Brain pericyte (primary cell): ENCODE measurements at places on chromosomes 11 and 22.

DNA sequence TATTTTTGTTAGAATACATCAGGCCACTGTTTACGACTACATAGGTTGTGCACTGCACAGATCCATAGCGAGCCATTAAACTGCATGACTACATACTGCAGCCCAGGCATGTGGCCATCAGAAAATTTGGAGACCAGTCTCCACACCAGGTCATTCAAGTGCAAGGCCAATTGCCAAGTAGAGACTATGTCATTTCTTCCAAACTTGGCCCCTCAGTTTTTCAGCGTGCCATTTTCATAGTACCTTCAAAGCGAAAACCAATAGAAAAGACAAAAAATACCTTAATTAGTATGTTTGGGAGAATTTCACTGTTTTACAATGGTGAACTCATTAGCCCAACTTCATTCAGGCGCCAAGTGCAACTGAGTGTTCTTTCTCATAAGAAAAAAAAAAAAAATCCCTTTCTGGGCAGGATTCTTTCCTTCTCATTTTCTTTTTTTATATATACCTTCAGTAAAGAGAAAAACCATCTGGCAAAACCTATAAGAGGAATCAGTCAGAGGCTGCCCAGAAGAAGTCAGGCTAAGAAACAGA is 30.4 kb downstream of the PAMR1 start:
- DNase-seq = no peak

- no peak for DNase-seq
Observed at GRCh38 chr11:122342089-122342744, 226.2 kb upstream of the BLID start.

- no peak for DNase-seq
Observed at GRCh38 chr11:65084598-65085375, 765 bp downstream of the ZFPL1 start.

DNA sequence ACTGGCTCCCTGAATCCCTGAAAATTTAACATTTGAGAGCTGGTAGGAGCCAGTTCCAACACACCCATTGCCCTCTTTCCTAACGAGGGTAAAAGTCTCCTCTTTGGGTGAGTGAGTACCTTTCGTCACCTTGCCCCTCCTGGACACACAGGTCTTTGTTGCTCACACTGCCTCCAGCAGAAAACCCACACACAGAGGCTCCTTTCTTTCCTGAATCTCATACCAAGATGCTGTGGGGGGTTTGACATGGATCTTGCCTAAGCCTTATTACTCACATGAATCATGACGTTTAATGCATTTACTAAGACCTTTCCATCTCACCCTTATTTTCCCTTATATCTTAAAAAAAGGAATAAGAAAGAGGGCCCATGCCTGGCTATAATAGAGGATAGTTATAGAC is 53.0 kb downstream of the PARVA start:
- DNase-seq = no peak

- DNase-seq = no peak
Observed at GRCh38 chr11:29217901-29218300, 798.9 kb downstream of the KCNA4 start.

- peak; percentile 67 for DNase-seq
Observed at GRCh38 chr22:37817705-37818408, 5.3 kb upstream of the GALR3 start.

- no peak for DNase-seq
Observed at GRCh38 chr11:14234446-14234845, 124.5 kb downstream of the RRAS2 start.

DNA sequence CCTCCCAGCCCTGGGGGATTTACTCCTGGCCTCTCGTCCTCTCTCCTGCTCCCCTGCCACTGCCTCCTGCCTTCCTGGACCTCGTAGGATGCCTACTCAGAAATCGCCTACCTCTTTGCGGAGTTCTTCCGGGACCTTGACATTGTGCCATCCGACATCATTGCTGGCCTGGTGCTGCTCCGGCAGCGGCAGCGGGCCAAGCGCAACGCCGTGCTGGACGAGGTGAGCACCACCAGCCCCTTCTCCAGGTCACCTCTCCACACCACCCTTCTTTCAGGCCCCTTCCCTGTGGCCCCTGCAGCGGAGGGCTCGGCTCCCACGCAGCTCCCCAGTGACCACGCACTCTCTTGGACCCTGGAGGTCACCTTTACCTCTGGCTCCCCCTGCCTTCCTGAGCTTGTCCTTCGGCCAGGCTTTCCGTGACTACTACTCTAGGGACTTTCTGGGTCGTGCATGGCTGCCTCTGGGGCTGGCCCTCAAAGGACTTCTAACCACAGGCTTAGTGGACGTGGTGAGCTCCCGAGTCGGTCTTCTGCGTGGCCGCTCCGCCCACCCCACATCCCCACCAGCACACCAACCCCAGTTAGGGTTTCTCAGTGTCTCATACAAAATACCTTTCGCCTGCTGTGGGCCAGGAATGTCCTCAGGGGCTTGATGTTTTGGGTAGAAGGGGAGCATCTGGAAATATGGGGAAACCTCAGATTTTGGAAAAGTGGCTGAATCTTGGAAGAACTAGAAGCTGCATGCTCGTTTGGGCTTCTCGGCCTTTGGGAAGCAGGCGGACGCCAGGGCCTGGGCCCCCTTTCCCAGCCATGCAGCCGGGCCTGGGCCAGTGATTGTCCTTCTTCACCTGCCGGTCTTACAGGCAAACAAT is 24.1 kb upstream of the MYRF start:
- no peak for DNase-seq

DNA sequence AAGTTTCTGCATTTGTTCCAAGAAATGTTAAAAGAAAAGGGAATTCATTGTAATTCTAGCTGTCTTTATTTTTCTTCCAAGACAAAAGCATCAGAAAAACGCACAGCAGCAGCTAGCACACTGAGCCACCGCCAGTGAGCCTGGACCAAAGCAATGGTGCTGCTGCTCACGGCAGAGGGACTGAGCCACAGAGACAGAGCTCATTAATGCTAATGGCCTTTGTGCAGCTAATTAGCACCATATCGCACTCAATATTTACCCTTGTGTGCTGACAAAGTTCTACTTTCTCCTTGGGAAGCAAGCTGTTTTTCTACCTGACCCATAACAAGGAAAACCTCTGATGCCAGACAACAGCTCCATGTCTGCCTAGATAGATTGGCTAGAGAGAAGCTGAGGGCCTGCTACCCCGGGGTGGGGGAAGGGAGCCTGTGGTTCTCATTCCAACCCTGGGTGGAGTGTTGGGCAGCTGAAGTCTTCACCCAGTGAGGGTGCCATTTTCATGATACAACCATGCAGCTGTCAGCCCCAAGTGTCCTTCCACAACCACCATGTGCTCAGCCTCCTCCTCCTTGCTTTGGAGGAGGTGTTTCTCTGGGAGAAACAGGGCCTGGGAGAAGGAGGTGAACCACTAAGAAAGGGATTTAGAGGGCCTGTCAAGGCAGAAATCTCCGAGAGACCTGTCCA is 131.1 kb upstream of the NCAM1 start:
- no peak for DNase-seq

DNA sequence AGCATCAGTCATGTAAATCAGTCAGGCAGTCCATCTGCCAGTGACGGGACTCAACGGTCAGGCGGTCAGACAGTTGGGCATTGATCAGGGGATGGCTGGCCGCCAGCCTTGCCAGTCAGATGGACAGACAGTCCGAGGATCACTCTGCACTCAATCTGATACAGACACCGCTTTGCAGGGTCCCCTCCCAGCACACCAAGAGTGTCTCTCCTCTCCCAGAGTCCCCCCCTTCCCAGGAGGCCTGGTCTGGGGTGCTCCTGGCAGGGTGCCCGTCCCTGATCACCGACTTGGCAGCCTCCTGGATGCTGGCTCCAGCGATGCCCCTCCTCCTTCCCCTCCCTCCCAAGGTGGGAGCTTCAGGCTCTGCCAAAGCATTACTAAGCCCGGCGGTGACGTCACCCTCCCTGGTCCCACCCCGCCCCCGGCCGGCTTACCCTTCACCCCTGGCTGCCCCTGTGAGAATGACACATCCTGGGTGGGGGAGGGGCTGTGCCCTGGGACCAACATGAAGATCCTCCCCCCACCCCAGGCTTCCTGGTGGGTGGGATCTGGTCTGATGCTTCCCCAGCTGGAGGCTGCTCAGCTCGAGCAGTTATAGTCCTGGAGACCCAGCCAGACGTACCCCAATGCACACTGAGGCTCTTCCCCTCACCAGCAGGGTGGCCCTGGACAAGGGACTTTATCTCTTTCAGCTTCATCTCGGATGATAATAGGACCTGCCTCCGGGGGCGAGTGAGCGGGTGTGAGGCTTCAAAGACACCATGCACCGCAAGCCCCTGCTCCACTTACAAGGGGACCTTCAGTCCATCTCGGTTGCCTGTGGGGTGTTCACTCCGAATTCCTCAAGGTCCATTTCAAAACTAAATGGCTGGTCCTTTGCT is 69.2 kb downstream of the CD82 start:
- DNase-seq = peak; percentile 29

DNA sequence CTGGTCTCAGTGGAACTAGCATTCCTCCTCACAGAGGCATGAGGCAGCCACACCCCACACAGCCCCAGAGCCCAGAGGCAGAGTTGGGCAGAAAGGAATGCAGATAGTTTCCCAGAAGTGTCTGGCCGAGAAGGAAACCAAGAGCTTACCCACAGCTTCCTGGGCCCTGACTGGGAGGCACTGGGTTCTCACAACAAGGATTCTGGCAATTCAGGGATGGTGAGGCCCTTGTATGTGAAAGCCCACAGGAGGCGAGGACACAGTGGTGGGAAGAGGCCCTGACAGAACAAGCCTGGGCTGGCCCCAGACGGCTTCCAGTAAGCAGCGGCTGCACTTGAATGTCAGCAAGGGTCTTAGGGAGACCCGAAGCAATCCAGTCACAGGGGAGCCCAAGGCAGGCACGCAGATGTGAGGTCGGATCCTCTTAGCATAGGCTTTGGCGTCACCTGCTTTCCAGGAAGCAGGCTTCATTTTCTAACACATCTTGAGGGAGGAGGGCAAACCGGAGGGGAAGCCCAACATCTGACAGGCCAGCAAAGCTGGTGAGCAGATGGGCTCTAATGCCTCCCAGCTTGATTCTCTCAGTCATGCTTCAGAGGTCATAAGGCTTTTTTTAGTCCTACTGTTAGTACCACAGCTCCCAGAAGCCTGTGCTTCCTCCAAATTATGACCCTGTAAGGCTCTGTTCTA is 78.3 kb upstream of the AKIP1 start:
- DNase-seq = peak; percentile 73

DNA sequence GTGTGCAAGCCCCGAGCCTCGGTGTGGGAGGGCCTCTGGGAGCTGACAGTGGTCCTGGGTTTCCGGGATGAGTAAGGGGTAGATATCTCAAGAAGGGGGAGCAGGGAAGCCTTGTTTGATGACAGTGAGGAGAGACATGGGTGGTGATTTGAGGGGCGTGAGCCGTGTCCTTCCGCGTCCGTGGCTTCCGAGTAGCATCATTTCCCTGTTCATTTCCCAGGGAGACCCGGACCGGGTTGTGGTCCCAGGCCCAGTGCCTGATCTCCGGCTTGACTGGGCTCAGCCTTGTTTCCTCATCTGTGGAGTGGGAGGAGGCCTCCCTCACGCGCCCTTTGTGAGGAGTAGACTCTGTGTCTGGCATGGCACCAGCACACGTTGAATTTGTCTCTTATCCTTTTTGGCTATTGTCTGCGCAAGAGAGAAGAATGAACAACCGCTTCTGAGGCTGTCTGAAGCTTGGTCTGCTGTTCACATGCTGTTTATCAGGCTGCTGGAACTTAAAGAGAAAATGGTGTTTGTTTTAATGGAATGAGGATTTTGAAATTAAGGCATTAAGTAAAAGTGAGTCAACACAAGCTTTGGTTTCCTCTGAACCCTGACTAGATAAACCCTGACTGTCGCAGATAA is 348.5 kb downstream of the TBC1D22A start:
- no peak for DNase-seq

DNA sequence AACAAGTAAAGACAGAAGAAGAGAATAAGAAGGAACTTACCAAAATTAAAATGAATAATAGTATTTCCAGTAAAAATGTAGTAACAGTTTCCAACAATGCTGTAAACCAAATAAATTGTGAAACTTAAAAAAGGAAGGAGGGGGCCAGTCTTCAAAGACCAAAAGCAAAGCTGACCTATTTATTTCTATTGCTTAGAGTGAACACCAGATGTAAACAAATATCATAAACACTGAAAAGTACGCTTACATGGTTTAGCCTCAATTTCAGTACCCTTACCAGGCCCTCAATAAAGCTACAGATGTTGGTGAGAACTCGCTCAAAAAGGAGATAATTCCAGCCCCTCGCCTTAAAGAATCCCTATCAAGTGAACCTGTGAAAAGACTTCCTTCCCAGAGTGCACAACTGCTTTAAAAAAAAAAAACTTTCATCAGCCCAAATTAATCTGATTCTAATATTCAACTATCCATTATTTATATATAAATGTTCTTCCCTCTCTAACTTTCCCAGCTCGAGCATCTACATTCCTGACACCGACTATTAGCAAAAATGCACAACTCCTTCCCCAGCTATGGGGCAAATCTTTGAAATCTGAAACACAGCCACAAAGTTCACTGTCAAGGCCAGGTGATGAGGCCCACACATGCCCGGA is 2.4 kb downstream of the PHF21A start:
- no peak for DNase-seq

GRCh38 chr22:35555483-35555890 is 14.9 kb downstream of the RASD2 start:
- DNase-seq = no peak

DNA sequence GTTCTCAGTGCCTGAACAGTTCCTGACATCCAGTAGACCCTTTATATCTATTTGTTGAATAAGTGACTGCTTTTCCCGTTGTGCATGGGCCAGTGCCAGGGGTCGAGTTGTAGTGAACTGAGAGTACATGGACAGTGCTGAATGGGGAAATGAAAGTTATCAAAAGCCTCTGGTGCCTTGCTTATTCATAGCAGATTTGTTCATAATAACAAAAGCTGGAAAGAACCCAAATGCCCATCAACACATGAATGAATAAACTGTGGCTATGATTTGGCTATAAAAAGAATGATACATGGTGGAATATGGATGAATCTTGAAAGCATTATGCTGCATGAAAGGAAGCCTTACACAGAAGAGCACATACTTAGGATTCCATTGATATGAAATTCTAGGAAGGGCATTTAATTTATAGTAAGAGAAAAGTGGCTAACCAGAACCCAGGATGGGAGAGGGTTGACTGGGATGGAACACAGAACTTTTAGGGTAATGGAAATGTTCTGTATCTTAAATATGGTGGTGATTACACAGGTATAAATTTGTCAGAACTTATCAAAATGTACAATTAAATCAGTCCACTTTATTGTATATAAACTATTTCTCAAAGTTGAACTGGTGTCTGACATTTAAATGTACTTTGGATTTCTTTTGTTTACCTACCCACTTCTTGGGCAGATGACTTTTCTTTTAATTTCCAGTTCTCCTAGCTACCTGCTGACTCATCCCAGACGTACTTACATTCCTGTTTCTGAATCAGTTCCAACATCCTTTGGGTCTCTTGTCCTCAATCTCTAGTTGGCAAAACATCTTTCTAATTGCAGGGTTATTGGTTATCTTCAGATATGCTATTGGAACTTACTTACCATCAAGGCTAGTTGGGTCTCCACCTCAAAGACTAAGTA is 42.8 kb downstream of the PACS1 start:
- DNase-seq = no peak

GRCh38 chr11:44592125-44592940 is 26.9 kb downstream of the CD82 start:
- DNase-seq = no peak

GRCh38 chr11:114440121-114440860 is 1.0 kb downstream of the REXO2 start:
- no peak for DNase-seq
